Iris pigment epithelial cell (primary cell): ENCODE measurements at places on chromosomes 16 and 17.

GRCh38 chr17:2122641-2123302 lies 67.9 kb downstream of the HIC1 start:
- peak; percentile 91 for DNase-seq

DNA sequence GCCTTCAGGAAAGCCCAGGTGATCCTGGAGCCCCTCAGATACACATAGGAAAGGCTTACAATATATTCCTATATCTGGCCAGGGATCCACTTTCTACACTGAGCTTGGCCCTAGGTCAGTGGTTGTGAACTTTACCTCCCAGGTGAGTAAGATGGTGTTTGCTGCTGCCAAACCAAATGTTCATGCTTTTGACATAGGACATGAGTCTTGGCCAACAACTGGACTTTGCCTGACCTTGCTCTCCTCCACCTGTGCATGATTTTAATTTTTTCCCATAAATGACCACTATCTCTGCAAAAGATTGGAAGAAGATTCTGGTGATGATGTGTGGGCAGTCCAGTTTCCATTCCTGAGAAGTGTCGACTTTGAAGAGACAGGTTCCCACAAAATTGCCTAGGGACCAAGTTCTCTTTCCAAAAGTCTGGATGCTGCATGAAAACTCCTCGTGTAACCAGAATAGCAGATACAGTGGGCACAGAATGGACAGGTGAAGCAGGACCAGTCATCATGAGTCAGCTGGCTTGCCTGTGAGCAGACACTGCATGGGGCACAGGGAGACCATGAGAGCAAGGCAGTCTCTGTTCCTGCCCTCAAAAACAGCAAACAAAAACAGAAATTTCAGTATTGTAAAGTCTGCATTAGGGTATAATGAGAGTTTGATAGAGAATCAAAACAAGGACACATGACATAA lies 226.4 kb upstream of the MON1B start:
- no peak for DNase-seq

DNA sequence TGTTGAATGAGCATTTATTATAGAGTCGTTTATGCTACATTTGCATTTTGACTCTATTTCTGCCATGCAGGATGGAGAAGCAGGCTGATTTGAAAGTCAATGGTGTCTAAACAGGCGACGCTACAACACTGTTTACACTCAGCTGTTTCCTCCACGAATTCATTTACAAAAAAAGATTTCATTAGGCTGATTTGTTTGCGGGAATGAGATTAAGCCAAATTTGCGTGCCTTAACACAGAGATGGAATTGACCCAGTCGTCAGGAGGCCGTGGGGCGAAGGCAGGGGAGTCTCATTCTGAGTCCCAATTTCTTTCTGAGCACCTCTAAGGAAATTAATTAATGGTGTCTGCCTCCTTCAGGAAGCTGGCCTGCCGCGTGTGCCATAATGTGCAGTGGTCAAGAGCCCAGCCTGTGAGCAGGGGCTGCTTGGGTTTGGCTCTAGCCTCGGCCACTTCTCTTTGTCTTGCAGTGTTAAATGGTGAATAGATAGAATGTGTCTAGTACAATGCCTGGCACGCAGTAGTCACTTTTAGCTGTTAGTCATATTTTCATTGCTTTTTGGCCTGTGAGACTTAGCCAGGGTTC lies 88.6 kb upstream of the NKD1 start:
- no peak for DNase-seq

DNA sequence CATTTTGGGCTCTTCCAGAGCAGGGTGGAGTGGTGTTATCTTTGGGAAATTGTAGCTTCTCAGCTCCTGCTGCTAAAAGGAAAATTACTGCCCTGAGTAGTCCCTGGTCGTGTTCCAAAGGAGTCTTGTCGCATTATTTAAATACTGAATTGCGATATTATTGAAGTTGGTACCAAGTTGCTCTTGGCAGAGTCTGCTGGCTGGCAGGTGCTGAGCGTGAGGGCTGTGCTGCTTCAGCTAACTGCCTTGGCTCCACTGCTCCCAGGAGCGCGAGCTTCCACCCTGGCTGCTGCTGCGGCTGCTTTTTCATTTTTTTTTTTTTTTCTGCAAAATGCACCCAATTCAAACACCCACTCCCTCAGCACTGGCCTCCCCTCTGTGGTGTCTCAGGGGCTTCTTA lies 289.8 kb downstream of the MAF start:
- DNase-seq = no peak

GRCh38 chr17:4969047-4969550 lies 1.5 kb upstream of the SPAG7 start:
- peak; percentile 97 for DNase-seq

DNA sequence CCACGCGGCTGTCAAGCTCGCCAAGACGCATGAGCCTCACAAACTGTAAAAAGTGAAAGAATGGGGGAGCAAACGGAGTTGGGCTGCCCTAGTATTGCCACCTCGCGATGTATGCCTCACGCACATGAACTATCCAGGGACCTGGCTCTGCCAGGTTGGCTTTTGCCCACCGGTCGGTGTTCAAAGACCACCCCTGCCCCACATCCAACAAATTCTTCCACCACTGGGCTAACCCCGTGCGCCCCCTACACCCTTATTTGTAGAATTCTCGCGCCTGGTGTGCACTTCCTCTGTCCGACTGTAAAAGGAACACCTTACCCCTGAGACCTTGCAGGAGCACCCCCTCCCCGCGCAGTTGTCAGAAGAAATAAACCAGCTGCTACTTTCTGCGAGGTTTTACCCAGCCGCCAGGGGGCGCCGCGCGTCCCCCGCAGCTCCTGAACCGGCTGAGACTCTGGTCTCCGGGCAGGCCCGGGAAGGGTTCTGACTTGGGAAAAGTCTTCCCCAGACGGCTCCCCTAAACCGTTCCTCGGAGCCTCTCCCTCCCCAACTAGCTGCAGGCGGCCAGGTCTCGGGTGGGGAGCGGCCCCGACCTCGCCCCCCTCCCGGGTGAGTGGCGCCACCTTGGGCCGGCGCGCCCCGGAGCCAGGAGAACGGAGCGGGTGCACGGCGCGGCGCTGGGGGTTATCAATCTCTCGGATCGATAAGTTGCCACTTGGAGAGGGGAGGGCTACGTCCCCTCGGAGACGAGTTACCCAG lies 1.7 kb upstream of the ZNF423 start:
- peak; percentile 47 for DNase-seq

DNA sequence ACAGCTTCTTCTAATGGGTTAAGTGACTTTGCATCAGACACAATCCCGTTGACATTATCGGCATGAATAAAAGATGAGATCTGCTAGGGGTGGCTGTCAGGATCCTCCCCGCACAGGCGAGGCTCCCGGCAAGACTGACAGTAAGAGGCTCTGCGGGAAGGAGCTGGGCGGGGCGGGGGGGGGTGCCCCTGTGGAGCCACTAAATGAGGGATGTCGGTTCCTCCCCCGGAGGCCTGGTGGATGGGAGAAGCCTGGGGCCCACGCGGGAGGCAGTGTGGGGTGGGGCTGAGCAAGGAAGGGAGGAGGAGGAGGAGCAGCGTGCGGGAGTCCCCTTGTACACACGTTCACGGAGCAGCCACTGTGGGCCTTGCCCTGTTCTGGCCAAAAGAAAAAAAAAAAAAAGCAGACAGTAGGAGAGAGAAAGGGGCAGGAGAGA lies 190.9 kb upstream of the GSE1 start:
- DNase-seq = no peak

GRCh38 chr16:55703003-55704001 lies 47.5 kb downstream of the SLC6A2 start:
- DNase-seq = peak; percentile 58

- no peak for DNase-seq
Observed at GRCh38 chr16:2716948-2717347, 3.1 kb downstream of the PRSS27 start.

DNA sequence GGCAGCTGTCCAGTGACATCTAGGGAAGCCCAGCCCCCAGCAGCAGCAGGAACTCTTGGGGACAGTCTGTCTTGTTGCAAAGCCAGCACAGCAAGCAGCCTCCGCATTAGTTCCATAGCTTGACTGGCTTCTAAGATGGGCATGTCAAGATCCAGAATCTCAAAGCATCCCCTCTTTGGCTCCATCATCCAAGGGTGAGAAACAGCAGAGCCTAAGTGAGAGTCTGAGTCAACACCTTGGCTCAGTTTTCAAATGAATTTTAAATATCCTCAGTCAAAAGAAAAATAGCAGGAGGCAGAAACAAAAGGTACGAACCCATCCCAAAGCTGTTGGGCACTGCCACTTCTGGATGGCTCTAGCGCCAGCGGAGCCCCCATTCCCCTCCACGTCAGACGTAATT lies 2.2 kb downstream of the CLDN9 start:
- no peak for DNase-seq

- no peak for DNase-seq
Observed at GRCh38 chr16:65495106-65495505, 373.2 kb upstream of the CDH11 start.

DNA sequence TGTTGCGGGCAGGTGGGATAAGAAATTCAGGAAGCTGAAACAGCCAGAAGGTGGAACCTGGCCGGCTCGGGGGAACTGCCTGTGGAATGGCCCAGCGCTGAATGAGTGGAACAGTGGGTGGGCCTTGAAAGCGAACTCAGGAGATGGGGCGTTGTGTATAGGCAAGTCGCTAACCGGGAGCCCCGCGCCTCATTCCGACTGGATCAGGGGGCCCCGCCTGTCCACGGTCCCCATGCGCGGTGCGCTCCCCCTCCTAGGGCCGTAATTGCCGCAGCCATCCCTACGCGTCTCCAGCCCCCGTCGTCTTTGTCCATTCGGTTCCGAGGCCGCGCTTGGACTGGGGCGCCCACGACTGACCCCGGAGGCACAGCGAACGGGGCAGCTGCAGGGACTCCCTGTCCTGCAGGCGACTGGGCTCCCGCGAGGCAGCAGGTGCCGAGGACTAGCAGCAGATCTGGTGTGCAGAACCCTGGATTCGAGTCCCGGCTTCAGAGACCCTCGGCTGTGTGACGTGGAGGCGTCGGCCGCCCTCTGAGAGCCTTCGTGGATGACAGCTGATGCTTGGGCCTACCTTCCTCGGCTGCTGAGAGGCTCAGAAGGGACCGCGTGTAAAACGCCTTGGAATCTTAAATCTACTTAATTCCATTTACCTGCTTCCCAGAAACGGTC lies 10.9 kb upstream of the CA4 start:
- DNase-seq = no peak

GRCh38 chr16:82612263-82612662 lies 14.5 kb upstream of the CDH13 start:
- no peak for DNase-seq

- no peak for DNase-seq
Observed at GRCh38 chr17:17269926-17270773, 10.9 kb downstream of the COPS3 start.

DNA sequence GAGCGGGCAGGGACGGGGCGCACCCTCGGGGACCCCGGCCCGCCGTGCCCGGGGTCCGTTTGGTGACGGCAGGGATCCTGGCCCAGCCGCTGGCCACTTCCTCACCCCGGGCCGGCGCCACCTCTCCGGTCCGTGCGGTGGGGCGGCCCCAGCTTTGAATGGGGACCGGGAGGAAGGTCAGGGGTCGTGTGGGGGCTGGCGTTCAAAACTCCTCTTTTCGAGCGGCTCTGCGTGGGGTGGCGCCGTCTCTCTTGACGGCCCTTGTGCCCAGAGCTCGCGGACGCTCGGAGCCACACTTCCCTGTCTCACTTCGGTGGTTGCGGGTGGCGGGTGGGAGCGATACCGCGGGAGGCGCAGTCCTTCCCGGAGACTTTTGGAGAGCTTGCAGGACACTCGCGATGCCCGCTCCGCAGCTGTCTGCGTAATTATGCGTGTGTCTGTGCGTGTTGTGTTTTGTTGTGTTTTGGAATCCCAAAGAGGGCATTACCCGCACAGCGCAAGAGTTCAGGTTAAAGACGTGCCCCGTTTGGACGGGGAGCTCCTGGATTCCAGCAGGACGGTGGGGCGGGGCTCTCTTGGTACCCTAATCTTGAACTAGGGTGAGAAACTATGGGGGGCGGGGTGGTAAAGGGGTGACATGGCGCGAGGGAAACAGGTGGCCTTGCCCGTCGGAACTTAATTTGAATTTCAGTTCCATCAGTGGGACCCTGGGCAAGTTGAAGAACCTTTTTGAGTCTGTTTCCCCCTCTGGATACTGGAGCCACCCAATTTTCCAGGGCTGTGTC lies 637 bp downstream of the PLCG2 start:
- DNase-seq = peak; percentile 20
